ENCODE measurements at places on chromosomes 2 and 18. TPM values are rescaled to one million over a fixed set of nuclear protein-coding genes. Genes with fewer than 3 reads are reported as not detected.

DNA sequence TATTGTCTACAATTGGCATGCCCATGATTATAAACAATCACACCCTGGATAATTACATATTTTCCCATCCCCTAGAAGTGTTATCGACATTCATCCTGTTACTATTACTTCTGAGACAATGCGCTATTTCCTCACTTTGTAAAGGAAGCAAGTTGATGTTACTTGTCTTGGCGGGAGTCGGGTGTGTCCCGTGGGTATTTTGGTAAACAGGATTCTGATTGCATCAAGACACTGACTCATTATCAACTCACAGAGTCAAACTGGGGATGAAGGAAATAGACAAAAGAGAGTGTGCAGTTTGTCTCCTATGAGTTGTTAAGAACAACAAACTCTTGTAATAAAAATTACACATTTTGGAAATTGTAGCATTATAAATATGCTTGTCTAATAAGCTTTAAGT lies 142.7 kb downstream of the GALR1 start:
- no peak overlapping the region for H3K4me3 ChIP-seq
- no peaks in the 10 kb centered on the region for H3K36me3 ChIP-seq
- DNase-seq = no peak
- no peaks in the 10 kb centered on the region for H3K4me1 ChIP-seq
- H3K27ac ChIP-seq = no peak overlapping the region

GRCh38 chr2:163610817-163611556 lies 124.8 kb downstream of the FIGN start:
- no peak overlapping the region for H3K27ac ChIP-seq
- H3K27me3 ChIP-seq = no peaks in the 10 kb centered on the region
- no peak for DNase-seq

DNA sequence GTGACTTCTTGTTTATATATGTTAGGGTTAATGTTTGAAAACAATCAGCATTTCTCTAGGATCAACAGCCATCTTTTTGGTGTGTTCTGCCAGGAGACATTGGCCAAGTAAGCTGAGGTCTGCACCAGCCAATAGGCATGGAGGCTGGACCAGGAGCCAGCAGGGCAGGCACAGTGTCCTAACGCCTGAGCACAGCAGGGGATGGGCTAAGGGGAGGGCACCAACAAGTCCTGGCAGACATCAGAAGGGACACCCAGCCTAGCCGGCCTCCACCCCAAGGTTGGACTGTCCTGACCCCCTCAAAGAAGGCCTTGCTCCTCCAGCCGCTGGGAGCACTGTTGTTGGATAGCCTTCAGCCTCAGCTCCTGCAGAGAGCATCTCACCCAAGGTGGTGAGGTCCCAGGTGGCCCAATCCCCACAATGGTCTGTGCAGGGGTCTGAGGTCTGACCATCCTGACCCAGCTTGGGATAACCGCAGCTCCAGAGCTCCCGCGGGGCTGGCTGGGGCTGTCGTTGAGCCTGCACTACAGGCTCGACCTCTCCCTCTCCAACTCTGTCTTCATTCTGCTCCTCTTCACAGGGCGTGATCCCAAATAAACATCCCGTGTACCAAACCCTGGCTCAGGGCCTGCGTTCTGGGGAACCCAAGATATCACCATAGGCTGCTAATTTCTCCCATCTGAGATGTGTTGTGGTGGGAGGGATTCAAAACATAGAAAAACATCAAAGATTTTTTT lies 8.1 kb downstream of the TEX44 start:
- no peak overlapping the region for H3K4me3 ChIP-seq
- H3K27me3 ChIP-seq = no peaks in the 10 kb centered on the region
- H3K4me1 ChIP-seq = peaks cover 34% of the 10 kb centered on the region
- DNase-seq = peak; percentile 64

- H3K36me3 ChIP-seq = no peaks in the 10 kb centered on the region
- DNase-seq = no peak
- no peak overlapping the region for H3K27ac ChIP-seq
- no peaks in the 10 kb centered on the region for H3K27me3 ChIP-seq
- H3K4me3 ChIP-seq = peak overlapping the region; percentile 23
- H3K4me1 ChIP-seq = peaks cover 9% of the 10 kb centered on the region
Observed at GRCh38 chr18:457521-458412, 42.7 kb downstream of the COLEC12 start.

DNA sequence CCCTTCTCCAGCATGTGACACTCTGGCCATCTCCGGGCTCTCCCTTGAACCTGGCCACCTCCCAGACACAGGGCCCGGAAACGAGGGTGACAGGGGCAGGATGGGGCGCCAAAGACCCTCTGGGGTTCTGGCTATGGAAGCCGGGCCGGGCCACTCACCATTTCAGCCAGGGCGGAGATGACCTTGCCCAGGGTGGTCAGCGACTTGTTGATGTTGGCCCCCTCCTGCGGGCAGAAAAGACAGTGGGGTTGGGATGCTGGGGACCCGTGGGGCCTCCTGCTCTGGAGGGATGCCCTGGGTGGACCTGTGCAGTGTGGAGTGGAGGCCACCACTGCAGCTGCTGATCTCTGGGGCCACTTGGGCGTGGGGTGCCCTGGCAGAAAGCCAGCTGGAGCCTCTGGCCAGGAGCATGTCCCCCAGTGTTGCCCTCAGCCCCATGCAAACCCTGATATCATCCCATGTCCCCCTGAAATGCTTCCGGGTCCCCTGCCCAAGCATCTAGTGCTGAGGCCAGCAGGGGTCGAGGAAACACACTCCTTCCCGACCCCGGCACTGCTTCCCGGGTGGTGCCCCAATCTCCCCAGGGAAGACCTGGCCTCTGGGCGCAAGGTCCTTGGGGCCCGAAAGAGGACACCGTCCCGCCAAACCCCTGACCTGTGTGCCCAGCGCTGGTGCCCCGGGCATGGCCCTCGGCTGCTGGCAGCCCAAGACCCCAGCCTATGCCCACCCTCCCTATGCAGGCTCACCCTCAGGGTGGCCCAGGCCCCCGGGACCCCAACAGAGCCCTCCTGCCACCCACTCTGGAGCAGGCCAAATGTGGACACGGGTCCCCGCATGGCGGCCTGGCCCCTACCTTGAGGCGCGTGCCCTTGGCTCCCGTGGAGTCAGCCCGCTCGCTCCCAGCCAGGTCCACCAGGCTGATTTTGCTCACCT lies 36.9 kb downstream of the KIF1A start:
- H3K27ac ChIP-seq = no peak overlapping the region
- DNase-seq = no peak
- H3K27me3 ChIP-seq = no peaks in the 10 kb centered on the region
- H3K36me3 ChIP-seq = no peaks in the 10 kb centered on the region

DNA sequence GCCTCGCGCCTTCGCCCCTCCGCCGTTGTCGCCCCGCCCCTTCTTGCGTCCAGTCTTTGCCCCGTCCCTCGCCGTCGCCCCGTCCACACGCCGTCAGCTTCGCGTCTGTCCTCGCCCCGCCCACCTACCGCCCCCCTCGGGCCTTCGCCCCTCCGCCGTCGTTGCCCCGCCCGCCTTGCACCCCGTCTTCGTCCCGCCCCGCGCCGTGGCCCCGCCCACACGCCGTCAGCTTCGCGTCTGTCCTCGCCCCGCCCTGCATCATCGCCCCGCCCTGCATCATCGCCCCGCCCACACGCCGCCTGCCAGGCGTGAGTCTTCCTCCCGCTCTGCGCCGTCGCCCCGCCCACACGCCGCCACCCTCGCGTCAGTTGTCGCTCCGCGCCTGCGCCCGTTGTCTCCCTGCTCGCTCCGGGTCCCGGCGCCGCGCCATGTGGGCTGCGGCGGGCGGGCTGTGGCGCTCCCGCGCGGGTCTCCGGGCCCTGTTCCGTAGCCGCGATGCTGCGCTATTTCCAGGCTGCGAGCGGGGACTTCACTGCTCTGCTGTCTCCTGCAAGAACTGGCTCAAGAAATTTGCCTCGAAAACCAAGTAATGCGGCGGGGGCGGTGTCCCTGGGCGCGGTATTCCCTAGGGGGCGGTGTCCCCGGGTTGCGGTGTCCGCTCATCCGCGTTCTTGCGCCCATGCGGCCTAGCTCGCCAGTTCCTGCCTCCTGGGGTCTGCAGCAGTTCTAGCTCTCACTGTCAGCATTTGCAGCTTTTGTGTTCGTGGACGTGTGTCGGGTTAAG lies at the start of gene RBFA:
Gene RBFA, plus strand, starts transcription at position 367 of the 784 bp plus-strand sequence. Its CDS starts 62 bp downstream, at position 429.
- no peaks in the 10 kb centered on the region for H3K27me3 ChIP-seq
- H3K36me3 ChIP-seq = no peaks in the 10 kb centered on the region
- peak within 1 kb of the TSS; percentile 79 for H3K27ac ChIP-seq
- DNase-seq = peak; percentile 98

DNA sequence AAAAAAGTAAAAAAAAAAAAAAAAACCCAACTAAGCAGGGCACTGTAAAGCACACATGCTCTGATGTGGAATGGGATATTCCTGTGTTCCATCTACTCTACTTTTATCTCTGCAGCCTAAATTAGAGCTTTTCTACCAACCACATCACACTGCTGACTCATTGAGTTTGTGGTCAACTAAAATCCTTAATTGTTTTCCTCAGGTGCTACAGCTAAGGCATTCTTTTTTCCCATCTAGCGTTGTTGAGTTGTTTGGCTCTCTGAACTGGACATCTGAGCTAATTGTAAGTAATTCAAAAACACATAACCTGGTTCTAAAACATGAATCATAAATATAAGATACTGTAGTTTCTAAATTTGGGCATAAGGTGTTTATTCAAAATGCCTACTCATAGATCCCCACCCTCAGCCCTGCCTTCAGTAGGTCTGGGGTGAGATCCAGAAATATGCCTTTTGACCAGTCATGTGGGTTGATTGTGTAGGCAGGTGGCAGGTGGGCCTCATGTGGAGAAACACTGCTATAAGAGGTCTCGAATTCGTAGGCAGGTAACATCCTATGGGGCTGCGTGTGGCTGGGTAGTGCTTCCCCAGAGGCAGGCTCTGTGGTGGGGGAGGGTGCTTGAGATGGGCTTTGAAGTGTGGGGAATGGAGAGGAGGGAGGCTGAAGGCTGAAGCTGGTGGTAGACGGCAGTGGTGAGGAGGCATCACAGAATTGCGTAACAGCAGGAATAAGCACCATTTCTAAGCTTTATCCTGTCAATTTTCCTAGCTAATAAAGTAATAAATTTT lies 27.2 kb downstream of the ANKRD29 start:
- no peak overlapping the region for H3K4me3 ChIP-seq
- H3K27ac ChIP-seq = no peak overlapping the region
- no peaks in the 10 kb centered on the region for H3K27me3 ChIP-seq
- H3K36me3 ChIP-seq = no peaks in the 10 kb centered on the region
- H3K4me1 ChIP-seq = no peaks in the 10 kb centered on the region
- no peak for DNase-seq

DNA sequence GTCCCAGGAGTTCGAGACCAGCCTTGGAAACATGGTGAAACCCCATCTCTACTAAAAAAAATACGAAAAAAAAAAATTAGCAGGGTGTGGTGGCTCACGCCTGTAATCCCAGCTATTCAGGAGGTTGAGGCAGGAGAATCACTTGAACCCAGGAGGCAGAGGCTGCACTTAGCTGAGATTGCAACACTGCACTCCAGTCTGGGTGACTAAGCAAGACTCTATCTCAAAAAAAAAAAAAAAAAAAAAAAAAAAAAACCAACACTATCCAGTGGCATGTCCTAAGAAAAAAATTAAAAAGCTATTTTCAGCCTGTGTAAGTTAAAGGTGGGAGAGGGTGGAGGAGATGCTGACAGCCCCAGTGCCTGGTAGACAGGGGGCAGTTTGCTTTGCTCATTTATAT lies 32.2 kb upstream of the REL start:
- H3K27ac ChIP-seq = no peak overlapping the region
- H3K27me3 ChIP-seq = no peaks in the 10 kb centered on the region
- DNase-seq = no peak
- no peak overlapping the region for H3K4me3 ChIP-seq
- no peaks in the 10 kb centered on the region for H3K4me1 ChIP-seq

DNA sequence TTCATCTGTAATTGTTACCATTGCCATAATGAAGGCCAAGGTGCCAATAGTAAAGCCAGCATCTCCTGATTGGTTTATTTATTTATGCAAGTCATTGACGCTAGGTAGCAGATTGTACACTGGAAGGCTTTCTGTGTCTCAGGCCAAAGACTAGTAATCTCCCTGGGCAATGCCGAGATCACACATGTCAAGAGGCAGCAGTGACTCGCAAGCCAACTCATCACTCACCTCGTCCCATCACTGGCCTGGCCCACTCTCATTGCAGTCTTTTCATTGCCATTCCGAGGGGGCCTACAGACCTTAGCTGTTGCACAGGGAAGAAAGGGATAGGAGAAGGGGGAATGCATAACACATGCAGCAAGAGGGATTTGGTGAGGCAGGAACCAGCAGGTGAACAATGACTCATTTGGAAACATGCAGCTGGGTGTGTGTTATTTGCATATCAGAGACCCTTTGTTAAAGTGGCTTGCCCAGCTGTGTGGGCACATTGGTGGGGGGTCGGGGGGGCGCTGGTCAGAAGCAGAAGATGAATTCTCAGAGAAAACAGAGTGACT lies 448.7 kb upstream of the HNRNPA3 start:
- no peak overlapping the region for H3K27ac ChIP-seq
- no peak overlapping the region for H3K4me3 ChIP-seq
- DNase-seq = no peak
- H3K27me3 ChIP-seq = peaks cover 2% of the 10 kb centered on the region
- H3K36me3 ChIP-seq = no peaks in the 10 kb centered on the region
- H3K4me1 ChIP-seq = no peaks in the 10 kb centered on the region

GRCh38 chr18:55421615-55422419 lies 166.2 kb downstream of the TCF4 start:
- no peak for DNase-seq
- no peaks in the 10 kb centered on the region for H3K27me3 ChIP-seq
- H3K36me3 ChIP-seq = no peaks in the 10 kb centered on the region
- no peak overlapping the region for H3K27ac ChIP-seq
- H3K4me3 ChIP-seq = no peak overlapping the region
- H3K4me1 ChIP-seq = no peaks in the 10 kb centered on the region

DNA sequence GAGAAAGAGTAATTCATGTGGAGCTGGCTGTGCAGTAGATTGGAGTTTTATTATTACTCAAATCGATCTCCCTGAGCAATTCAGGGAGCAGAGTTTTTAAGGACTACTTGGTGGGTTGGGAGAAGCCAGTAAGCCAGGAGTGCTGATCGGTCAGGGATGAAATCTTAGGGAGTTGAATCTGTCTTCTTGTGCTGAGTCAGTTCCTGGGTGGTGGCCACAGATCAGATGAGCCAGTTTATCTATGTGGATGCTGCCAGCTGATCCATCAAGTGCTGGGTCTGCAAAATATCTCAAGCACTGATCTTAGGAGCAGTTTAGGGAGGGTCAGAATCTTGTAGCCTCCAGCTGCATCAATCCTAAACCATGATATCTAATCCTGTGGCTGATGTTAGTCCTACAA lies 17.0 kb upstream of the UGT1A8 start:
- H3K27me3 ChIP-seq = no peaks in the 10 kb centered on the region
- no peaks in the 10 kb centered on the region for H3K4me1 ChIP-seq
- no peak for DNase-seq
- H3K27ac ChIP-seq = no peak overlapping the region
- H3K36me3 ChIP-seq = no peaks in the 10 kb centered on the region
- H3K4me3 ChIP-seq = no peak overlapping the region

HOXD4 gene
- not detected for total RNA-seq

CERKL gene
- 0.05 TPM for total RNA-seq

CLIP4 gene
- total RNA-seq = 19.6 TPM

OTX1 gene
- 4.3 TPM for total RNA-seq

SERPINB12 gene
- not detected for total RNA-seq

SPIRE1 gene
- 14.1 TPM for total RNA-seq

MYO3B gene
- total RNA-seq = 0.04 TPM

DSG4 gene
- not detected for total RNA-seq

Data from SJCRH30 (cell line).